Ovary (tissue), 10 donors: ENCODE measurements at places on chromosomes 2 and 18. TPM values are rescaled to one million over a fixed set of nuclear protein-coding genes. Genes with fewer than 3 reads are reported as not detected.

The SERPINB4 gene
- not detected for total RNA-seq

GRCh38 chr2:71129902-71130151 is 202 bp downstream of the MCEE start:
- no peak for DNase-seq

- DNase-seq, result no peak
Observed at GRCh38 chr2:37550190-37550589, 121.3 kb downstream of the CDC42EP3 start.

The ZRANB3 gene
- 7.1 TPM for total RNA-seq

The MYO3B gene
- total RNA-seq, result 0.05 TPM

The UGT1A3 gene
- not detected for total RNA-seq
